ENCODE measurements at places on chromosomes 1 and 21.

GRCh38 chr1:107443860-107444259, 303.0 kb downstream of the NTNG1 start:
- DNase-seq, result no peak

DNA sequence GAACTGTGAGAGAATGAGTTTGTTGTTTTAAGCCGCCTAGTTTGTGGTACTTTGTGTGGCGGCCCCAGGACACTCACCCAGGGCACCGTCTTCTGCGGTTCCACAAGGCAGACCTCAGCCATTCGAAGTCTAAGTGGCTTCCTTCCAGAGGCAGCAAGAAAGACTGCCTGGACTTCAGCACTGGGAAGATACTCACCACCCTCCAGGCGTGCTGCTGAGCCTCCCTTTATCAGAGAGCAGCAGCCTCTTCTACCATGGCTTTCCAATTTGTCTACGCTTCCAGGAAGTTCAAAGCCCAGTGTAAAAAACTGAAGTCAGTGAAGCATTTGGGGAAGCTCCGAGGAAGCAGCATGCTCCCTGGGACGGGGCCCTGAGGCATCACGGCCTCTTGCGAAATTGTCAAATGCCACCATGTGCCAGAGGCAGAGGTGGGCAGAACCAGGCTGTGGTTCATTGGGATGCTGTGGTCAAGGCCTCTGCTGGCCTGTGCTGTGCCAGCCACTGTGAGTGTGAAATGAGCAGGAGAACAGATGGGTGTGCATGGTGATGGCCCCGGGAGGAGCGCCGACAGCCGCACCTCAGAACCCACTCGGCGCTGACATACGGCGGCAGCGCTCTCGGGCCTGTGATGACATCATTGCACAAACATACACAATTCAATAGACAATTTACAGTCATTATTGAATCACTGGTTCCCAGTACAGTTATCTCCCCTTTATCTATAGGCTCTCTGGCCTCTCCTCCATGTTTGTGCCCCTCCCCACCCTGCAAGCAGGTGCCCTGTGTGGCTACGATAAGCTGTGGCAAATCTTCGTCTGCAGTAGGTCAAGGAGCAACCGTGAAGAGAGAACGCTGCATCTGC, 110.4 kb downstream of the PDE9A start:
- DNase-seq, result peak; percentile 76

- DNase-seq, result no peak
Measured at GRCh38 chr1:44168520-44169098, 27.2 kb upstream of the KLF18 start.

GRCh38 chr1:48853006-48853405, 76.3 kb upstream of the BEND5 start:
- DNase-seq, result no peak

DNA sequence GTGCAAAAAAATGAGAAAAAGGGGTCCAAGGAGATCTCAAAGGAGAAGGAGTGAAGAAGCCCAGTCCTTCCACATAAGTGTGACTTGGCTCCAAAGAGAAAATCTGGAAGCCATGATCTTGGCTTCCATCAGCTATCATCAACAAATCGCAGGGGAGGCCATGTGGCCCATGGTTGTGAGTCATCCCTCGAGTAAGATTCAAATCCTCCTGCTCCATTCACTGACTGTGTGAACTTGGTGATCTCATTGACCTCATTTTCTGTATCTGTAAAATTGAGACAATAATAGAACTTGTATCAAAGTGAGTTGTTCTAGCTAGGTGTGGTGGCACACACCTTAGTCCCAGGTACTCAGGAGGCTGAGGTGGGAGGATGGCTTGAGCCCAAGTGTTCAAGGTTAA, 79.1 kb upstream of the OLIG2 start:
- DNase-seq, result no peak

GRCh38 chr1:19704247-19705113, 39.8 kb downstream of the HTR6 start:
- peak; percentile 63 for DNase-seq

DNA sequence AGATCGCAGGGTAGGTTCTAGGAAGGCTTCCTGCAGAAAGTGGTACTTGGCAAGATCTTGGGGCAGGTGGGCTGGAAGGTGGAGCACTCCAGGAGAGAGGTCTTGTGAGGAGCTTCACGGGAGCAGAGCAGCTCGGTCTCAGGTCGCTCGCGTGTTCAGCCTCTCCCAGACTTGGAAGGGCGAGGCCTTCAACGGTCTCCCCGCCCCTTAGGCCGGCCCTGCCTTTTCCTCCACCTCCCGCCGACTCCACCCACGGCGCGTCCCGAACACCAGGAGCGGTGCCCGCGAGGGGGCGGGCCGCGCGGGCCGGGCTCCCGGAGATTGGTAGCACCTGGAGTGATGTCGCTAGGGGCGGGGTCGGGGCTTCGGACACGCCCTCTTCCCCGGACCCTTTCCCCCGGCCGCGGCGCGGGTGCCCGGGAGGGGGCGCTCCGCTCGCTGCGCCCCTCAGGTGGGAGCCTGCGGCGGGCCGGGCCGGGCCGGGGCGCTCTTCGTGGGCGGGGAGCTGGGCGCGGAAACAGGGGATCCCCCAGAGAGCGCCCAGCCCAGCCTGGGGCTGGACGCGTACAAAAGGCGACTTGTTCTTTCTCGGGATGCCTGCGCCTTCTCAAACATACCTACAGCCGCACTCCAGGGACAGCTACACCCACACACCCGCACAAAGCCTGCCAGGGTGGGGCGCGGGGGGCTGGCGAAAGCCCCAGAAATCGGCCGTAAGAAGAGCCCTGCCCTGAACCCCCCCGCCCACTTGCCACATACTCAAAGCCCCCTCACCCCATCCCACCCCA, 35.5 kb downstream of the AHDC1 start:
- DNase-seq, result peak; percentile 97

GRCh38 chr1:234918961-234919761, 209.5 kb downstream of the TOMM20 start:
- no peak for DNase-seq

DNA sequence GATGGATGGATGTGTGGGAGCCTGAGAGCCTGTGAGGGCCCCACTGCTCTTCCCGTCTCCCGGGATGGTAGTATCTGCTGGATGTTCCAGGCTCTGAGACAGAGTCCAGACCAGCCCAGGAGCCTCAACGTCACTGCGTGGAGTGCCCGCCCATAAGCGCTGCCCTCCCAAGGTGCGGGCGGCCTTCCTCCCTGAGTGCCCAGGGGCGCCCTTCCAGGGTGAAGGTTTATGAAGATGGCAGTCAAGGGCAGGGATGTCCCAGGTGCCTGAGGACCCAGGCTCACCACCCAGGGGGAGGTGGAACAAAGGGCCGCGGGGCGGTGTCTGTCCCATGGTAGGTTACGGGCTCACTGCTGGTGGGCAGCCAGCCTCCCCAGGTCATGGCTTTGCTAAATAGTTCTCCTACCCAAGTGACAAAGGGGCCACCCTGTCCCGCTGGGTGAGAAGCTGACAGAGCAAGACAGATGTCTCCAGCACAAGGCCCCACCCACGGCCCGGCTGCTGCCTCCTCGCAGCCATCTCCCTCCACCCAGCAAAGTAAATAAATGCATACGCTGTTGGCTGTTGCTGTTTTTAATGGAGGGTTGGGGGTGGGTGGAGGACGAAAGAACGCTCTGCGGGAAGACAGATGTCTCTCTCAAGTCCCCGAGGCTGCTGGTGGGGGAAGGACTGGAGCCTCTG, 9.0 kb upstream of the GPR153 start:
- no peak for DNase-seq

DNA sequence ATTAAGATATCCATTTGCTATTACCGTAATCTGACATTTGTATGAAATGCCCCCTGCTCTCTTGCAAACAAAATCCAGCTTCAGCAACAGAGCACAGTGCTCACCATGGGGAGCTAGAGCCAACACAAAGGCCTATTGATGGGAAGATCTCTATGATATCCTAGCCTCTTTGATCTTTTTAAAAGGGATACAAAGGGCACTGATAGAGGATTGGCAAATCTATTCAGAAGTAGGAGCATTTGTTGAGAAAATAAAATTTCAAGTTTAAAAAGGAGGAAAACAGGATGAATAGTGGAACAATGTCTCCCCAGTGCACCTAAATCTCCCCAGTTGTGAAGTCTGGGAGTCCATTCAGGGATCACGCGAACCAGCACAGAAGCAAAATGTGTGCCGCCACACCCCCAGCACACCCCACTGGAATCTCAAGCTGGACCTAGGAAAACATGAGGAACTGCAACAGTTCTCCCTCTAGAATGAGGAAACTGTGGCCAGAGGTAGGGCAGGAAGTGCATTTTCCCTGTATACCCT, 32.2 kb downstream of the MRAP start:
- DNase-seq, result no peak

GRCh38 chr1:167016100-167016750, 27.1 kb downstream of the MAEL start:
- DNase-seq, result no peak

- DNase-seq, result no peak
Measured at GRCh38 chr1:61842863-61843514, 100.7 kb downstream of the PATJ start.

DNA sequence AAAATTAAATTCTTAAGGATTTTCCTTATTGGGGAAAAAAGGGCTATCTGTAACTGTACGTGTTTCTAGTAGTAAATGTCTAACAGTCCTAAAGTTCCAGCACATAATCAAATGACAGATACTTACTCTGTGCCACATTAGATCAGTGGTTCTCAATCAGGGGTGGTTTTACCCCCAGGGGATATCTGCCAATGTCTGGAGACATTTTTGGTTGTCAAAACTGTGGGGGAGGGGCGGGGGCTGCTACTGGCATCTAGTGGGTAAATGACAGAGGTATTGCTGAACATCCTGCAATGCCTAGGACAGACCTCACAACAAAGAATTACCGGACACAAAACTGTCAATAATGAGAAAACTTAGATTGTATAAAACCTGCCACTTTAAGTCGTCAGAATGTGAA, 33.4 kb upstream of the PTPRC start:
- DNase-seq, result peak; percentile 82

- DNase-seq, result no peak
Measured at GRCh38 chr1:11835441-11836225, 11.9 kb downstream of the NPPA start.

DNA sequence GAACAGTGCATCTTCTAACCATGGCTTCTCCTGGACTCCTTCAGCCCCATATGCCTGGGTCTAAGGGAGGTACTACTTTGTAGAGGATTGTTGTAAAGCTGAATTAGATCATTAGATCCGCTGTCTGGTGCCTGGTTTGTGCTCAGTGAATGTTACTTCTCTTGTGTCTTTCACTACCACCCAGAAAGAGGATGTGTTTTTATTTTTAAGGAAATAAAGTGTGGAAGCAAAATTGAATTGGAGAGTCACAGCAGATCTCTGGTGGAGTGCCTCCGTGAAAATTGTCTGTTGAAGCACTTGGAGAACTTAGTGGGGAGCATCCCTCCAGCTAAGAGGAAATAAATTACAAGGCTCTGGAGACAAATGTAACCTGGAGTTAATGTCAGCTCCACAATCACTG, 101.8 kb upstream of the ARTN start:
- no peak for DNase-seq

GRCh38 chr1:24477309-24477708, 25.3 kb upstream of the RCAN3 start:
- no peak for DNase-seq

DNA sequence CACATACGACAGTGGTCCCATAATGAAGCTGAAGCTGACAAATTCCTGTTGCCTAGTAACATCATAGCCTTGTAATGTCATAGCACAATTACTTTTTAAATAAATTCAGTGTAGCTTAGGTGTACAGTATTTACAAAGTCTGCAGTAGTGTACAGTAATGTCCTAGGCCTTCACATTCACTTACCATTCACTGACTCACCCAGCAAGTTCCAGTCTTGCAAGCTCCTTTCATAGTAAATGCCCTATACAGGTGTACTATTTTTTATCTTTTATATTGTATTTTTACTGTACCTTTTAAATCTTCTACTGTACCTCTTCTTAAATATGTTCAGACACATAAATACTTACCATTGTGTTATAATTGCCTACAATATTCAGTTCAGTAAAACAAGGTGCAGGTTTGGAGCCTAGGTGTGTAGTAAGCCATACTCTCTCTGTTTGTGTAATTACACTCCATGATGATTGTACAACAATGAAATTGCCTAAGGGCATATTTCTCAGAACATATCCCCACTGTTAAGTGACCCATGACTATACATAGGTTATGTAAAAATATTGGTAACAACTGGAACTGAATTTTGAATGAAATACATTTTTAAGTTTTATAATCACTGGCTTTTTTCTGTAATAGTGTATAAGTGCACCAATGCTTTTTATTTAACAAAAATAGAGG, 33.5 kb upstream of the ADAM30 start:
- no peak for DNase-seq

- peak; percentile 56 for DNase-seq
Measured at GRCh38 chr1:67747671-67748546, 62.9 kb downstream of the GADD45A start.

DNA sequence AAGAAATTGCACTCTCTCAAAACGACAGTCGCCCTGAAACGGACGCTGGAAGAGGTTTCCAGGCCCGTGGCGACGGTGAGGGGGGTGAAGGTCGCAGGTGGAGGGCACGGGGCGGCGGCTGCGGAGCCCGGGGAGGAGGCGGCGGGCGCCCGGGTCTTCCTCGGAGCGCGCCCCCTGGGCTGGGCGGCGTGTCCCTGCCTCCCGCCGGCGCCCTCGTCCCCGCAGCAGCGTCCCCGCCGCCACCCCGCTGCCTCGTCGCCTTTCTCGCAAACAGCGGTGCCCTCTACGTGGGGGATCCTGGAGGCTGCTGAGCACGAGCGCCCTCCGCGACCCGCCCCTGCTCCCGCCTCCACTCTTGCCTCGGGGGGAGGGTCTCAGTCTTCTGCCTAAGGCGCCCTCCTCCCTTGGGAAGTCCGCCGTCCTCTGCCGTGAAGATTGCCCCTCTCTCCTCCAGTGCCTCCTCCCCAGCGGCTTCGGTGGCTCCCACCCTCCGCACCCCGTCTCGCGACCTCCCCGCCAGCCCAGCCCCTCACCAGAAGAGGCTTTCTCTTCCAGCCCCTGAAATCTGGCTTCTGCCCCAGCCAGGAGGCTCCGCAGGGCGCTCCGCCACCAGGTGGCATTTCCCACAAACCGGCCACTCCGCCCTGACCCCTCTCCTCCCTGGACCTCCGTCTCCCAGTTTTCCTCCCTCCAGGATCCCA, 227.4 kb downstream of the SDCCAG8 start:
- DNase-seq, result no peak

- no peak for DNase-seq
Measured at GRCh38 chr1:232641507-232641906, 11.6 kb upstream of the SIPA1L2 start.

GRCh38 chr1:64519901-64520300, 50.0 kb downstream of the CACHD1 start:
- no peak for DNase-seq

DNA sequence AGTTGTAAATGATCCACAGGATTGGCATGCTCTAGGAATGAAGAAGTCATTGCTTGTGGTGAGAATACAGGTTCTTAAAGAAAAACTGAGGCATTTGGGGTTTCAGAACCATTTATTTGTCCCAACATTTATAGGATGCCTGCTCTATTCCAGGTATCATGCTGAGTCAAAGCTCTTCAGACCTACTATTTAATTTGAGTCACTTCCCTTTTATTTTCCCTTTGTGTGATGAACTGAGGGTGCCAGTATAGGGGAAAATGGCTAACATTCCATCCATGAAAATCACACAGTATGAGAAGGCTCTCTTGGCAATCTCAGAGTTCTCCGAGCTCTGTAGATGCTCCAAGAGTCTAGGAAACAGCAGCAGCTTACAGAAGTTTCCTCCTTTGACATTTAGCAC, 110.4 kb downstream of the RNF220 start:
- DNase-seq, result no peak

Data from OCI-M1 (cell line).